ENCODE measurements at places on chromosomes 5 and 9.

DNA sequence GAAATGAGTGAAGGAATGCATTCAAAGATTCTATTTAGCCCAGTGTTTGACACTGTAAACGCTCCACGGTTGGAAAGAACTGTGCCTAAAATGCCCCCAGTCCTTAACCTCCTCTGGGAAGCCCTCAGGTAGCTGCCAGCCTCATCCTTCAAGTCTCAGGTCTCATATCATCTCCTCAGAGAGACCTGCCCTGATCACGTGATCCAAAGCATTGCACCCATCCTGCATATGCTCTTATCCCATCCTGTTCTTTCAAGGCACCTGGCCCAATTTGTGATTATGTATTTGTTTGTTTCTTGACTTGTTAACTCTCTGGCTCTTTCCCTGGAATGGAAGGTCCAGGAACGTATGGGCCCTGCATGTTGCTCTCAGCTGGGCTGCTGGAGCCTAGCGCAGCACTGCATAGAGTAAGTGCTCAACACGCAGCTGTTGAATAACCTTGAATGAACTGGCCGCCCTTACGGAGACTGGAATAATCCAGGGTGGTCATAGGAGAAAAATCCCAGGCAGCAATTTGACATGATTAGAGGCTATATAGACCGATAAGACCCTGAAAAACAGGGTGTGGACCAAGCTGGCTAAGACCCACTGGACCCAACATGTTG is 8.7 kb downstream of the C1QTNF2 start:
- DNase-seq: no peak

- DNase-seq: no peak
Observed at GRCh38 chr5:173281910-173282309, 46.3 kb downstream of the STC2 start.

GRCh38 chr5:65203746-65204145 is 278.0 kb downstream of the ADAMTS6 start:
- peak; percentile 94 for DNase-seq

DNA sequence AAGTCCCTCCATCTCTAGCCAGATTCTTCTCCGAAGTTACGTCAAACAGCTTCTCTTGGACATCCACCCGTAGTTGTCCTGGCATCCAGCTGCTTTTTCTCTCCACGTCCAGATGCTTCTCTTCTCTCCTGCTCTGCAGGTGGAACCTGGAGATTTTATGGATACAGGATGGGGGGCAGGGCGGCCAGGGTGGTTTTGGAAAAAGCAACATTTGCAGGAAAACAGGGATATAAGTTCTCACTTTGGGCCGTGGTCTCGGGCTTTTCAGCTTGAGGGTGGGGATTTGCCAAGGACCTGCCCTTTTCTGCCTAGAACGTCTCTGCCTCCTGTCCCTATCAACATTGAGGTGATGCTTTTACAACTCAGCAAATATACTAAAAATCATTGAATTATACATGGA is 1941.6 kb upstream of the C9orf72 start:
- no peak for DNase-seq

DNA sequence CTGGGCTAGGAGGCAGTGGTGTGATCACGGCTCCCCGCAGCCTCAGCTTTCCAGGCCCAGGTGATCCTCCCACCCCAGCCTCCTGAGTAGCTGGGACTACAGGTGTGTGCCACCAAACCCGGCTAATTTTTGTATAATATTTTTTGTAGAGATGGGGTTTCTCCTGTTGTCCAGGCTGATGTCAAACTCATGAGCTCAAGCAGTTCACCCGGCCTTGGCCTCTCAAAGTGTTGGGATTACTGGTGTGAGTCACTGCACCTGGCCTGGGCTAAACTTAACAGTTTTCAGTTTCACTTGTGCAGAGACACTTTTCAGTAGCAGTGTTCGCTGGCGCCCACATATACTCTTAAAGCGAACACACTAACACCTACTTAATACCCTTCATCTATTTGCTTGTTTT is 205.6 kb upstream of the ZNF608 start:
- no peak for DNase-seq

DNA sequence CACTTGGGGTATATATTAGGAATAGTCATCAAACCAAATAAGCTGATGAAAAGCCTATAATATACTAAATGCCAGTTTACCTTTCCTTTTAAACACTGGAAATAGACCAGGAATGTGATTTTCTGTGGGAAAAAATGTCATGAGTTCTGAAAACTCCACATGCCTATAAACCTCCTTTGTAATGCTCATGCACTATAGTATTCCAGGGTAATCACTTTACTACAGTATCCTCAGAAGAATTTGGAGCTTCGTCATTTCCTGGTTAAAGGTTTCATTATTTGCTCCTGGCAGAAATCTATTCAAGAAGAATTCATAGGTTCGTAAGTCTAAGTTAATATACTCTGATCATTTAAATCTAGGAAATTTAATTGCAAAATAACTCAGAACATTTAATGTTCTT is 1076.7 kb upstream of the DMAC1 start:
- no peak for DNase-seq

DNA sequence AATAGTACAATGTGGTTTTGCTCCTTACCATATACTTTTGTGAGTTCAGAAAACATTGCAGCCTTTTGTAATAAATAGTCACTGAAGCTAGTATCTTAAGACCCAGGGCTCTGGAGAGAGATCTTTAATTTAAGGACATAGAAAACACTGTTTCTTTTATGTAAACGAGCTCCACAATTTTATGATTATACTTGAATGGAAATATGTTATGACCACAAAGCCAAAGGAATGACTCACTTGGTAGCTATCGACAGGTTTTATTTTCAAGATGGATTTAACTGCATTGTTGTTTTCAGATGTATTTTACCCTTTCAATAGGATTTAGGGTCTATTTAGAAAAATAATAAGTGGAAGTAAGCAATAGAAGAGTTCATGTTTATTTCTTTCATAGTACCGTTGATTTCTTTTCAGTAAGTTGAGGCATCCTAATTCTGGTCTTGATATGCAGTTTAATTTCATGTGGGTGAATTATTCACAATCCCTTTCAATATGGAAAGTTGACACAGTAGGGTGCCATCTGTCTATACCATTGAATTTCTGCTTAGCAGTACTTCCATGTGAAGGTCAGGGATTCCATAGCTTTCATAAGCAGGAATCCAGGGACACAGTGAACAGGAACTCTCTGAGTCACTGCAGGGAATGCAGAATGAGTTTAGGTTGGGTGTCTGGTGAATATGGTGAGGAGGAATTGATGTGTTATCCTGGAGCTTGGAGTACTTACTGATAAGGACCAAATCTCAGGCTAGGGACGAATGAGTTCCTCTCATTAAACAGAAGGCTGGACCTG is 157.6 kb downstream of the CD180 start:
- DNase-seq: no peak

- DNase-seq: no peak
Observed at GRCh38 chr5:18944771-18945170, 1043.2 kb downstream of the CDH18 start.

DNA sequence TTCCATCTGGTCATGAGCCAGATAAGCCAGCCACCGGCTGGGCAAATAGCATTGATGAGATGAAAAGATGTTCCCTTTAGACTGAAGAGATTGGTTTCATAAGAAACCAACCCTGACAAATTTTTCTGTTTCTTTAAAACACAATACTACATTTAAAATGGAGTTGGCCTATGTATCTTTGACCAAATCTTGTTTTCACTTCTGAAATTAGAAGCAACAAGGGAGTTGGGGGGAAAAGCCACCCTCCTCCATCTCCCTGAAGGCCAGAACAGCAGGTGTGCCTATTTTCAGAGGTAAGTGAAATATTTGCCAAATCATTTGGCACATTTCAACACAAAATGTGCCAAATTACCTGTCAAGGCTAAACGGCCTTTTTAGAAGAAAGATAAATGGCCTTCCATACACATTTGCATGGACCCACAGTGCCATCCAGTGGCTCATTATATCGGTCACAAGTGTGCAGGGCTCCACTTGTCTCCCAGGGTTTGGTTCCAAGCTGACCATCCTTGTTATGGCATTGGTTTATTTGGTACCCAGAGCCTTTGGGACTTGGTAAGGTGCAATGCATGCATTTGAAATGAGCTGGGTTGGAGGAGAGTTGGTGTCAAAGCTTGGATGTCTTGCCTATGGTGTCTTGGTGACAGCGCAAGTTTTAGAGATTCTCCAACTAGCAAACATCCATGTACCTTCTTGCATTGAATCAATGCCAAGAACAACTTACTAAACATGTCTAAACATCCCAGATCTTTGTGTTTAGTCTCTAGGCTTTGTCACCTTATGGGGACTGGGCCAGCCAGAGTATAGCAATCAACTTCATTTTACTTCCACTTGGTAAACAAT is 372.0 kb upstream of the KIF2A start:
- peak; percentile 42 for DNase-seq

DNA sequence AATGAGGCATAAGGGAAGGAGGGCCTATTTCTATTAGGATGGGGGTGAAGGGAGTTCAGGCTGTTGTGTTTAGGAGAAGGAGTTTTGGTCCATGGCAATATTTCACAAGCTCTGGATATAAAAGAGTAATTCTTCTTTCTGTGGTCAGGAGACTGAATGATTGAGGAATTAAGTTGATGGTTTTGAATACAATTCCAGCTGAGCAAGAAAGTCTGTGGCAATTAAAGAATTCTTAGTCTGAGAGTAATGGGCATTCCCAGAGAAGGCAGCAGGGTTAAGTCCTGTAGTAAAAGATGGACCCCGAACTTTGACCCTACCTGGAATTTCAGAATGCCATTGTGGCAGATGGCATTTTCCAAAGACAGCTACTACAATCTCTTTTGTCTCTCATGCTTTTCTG is 202.6 kb downstream of the TLE4 start:
- DNase-seq: no peak

GRCh38 chr5:142772446-142773293 is 2.5 kb downstream of the ARHGAP26 start:
- no peak for DNase-seq

- no peak for DNase-seq
Observed at GRCh38 chr5:139732019-139732418, 63.6 kb upstream of the PSD2 start.

- no peak for DNase-seq
Observed at GRCh38 chr5:127585661-127586060, 63.2 kb upstream of the CTXN3 start.

- no peak for DNase-seq
Observed at GRCh38 chr9:83239747-83240146, 176.8 kb upstream of the RASEF start.

DNA sequence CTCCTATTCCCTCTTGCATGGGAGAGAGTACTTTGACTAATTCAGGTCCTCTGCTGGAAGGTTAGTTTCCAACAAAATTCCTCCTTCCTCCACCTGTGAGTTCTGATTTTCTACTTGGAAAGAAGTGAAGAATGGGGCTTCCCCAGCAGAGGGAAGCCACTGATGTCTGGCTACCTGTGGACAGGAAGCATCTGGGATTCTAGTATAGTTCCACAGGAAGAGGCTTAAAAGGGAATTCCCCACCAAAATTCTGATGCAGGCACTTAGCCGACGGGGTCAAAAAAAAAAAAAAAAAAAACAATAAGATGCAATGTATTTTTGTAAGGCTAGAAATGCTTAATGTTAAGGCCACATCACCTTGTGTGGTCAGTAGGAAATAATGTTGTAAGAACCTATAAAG is 33.4 kb downstream of the PCDHGC5 start:
- peak; percentile 21 for DNase-seq

DNA sequence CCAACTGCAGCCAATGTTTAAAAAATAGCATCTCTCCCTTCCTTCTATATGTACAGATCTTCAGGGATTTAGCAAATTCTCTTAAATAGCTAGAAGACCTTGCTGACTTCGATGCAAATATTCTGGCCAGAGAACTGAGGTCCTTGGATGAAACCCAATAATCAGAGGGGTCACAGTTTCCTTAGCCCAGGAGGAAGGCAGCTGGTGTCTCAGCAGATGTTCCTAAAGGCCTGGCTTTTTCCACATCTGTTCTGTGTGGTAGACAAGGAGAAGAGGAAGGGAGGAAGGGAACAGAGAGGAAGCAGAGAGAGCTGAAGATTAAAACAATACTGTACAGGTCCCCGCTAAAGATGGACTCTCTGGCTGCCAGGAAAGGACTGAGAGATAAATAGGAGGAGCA is 33.1 kb downstream of the BOD1 start:
- no peak for DNase-seq

DNA sequence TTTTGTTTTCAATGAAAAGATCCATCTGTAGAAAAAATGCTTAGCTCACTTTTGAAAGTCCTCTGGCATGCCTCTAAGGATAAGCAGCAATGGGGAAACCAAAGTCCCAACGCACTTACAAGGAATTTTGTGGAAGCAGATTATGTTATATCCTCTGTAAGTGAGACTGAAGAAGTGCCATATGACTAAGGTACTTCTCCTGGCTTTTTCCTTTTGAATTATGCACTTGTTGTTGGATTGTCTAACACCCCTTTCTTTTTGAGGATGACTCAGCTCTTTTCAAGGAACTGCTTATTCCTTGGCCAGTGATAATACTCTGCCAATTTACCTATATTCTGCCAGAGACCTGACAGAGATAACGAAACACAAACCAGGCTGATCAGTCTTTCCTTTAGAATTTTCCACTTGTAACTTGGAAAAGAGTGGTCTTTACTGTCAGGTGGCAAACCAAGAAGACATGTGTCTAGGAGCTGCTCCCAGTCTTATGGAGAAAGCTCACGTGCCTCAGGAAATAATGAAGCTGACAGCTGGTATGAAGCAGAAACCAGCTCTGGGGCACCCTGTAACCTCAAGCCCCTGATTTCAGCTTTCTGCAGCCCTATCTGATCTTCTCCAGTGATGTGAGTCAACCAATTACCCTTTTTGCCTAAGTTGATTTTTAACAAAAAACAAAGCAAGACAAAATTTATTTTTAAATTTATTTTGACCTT is 290.8 kb upstream of the FBXL7 start:
- no peak for DNase-seq

- DNase-seq: no peak
Observed at GRCh38 chr9:18543406-18544192, 69.6 kb downstream of the ADAMTSL1 start.

- peak; percentile 7 for DNase-seq
Observed at GRCh38 chr5:163350083-163350482, 87.3 kb upstream of the CCNG1 start.

DNA sequence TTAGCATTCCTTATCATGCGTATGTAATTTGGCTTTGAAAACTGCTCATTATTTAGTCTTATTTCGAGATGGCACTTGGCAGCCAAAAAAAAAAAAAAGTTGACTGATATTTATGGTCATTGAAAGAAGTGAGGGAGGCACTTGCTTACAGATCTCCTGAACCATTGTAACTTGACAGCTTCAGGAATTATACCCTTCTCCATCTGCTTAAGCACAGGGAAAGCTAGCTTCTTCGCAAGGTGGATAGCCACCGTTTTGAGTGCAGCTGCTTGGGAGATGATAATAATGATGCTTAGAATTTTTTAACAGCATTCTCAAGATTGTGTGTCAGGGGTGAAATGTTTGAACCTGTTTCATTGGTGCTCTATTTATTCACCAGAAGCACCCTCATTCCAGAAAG is 116.1 kb downstream of the GIN1 start:
- no peak for DNase-seq

Measured in SW 1271 (cell line).